Stimulated activated naive CD8-positive, alpha-beta T cell treated with anti-CD3 and anti-CD28 coated beads, Interleukin-15, Interleukin-2, amounts not matched to agents 100 U/mL and 50 U/mL, for 24 hours (primary cell): ENCODE measurements at places on chromosomes 12 and 14.

DNA sequence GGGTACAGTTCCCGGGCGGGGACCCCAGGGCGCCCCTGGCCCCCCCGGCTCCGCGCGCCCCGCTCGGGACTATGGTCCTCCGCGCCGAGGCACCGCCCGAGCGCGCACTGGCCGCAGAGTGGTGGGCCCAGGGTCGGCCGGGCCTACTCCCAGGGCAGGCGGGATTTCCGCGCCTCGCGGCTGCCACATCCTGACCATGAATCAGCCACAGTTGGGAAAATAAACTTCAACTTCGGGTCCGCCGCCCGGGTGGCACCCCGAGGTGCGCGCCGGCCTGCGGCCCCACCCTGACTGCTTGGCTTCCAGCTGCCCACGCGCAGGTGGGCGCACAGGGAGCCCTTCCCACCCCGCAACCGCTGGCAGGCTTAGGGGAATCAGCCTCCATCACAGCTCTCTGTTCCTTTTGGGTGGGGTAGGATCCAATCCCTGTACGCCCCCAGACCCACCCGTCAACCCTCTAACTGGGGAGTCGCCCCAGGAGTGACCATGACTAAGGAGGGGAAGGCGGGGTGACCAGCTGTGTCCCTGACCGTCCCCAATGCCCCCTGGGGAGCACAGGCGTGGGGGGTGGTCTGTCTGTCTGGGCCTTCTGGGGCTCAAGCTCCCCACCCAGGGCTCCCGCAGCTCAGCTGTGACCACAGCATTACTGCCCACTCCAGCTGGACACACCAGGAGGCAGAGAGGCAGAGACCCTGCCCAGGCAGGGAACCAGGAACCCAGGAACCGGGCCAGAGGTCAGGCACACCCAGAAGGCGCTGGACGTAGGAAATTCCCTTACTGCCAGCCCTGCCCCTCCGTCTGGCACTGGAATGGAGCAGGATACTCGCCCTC is 678 bp downstream of the INF2 start:
- DNase-seq: peak; percentile 47

DNA sequence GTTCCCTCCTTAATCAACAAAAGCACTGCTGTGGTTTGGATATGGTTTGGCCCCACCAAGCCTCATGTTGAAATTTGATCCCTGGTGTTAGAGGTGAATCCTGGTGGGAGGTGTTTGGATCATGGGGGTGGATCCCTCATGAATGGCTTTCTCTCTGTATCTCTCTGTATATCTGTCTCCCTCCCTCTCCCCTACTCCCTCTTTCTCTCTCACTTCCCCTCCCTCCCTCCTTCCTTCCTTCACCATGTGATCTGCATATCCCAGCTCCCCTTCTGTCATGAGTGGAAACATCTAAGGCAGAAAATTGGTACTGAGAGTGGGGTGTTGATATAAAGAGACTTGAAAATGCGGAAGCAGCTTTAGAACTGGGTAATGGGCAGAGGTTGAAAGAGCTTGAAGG is 5.2 kb downstream of the GSKIP start:
- no peak for DNase-seq

DNA sequence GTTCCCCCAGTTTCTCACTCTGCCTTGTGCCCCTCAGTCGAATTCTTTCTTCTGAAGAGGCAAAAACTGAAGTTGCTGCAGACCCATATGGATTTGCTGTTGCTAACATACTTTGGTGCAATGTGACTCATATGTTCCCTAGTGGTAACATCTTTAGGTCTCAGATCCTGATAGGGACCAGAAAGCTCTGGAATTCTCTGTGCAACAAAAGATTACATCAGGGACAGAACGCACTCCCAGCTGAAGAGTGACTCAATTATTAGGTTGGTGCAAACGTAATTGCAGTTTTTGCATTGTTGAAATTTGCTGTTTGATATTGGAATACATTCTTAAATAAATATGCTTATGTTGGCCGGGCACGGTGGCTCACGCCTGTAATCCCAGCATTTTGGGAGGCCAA is 8.2 kb upstream of the DHRS2 start:
- no peak for DNase-seq

DNA sequence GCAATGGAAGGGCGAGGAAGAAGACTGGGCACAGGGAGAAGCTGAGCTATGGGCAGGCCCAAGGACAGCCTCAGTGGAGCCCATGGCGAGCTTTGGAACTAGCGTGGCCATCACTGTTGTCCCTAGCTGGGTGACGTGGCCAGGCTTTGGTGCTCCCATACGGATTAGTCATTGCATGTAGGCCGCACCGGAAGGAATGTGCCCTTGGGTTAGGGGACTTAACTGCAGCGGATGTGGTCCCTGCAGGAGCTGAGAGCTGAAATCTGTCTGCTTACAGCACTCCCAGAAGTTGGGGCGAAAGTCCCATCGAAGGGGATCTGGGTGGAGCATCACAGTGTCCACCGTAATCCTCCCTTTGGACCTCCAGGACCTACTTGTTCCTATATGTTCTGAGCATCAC is 133.7 kb downstream of the PAPOLA start:
- DNase-seq: no peak

- DNase-seq: no peak
These were observed 220.8 kb downstream of the ITPR2 start for GRCh38 chr12:26612203-26612602.

- DNase-seq: no peak
These were observed 26.9 kb upstream of the GCH1 start for GRCh38 chr14:54929556-54929955.
